ENCODE measurements at places on chromosomes 16 and 17.

GRCh38 chr17:76270770-76271668, 5.9 kb downstream of the UBALD2 start:
- DNase-seq: no peak

DNA sequence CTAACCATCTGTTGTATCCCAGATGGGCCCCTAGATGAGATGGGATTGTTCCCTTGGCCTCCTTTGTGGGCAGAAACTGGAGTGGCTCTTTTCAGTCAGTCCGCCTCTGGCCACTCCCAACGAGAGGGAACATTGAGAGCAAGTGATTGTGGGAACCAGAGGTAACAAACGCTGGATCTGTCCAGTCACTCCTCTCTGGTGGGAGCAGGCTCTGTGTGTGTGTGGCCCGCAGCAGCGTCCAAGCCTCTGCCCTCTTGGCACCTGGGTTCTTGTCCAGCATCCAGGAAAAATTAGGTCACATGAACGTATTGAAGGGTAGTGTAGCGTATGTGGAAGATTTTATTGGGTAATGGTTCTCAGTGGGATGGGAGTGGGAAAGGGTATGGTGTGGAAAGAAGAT, 101.9 kb upstream of the COX10 start:
- DNase-seq: no peak

- DNase-seq: peak; percentile 65
These were observed at the start of gene SECTM1 for GRCh38 chr17:82333279-82334171. SECTM1 (minus strand) TSS chr17:82333766; CDS start chr17:82327240, 6,526 bp downstream.

- DNase-seq: no peak
These were observed 22.3 kb downstream of the UNC45B start for GRCh38 chr17:35169835-35170363.

DNA sequence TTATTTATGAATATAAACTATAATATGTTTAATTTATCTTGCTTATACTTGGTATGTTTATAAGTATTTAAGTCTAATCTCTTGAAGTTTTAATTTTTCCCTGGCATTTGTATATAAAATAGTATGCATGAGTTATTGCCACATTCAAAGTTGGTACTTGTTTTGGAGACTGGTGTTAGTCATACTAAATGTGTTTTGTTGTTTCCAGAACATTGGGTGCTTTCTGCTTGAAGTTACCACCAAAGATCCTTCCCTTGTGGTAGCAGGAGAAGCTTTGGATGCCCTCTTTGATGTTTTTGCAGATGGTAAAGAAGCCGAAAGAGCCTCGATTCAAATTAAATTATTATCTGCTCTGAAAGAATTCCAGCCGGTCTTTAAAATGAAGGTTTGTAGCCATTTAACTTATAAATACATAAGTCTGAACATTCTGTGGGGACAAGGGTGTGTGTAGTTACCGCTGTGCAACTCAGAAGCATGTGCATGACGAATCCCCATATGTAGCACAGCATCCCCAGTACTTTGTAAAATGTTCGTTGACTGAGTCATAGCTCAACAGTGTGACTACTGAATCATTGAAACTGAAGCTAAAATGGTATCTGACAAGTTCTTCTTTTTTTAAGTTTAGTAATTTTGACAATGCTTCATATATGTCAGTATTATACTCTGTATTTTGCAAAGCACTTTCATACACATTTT, 36.4 kb downstream of the HEATR3 start:
- no peak for DNase-seq

DNA sequence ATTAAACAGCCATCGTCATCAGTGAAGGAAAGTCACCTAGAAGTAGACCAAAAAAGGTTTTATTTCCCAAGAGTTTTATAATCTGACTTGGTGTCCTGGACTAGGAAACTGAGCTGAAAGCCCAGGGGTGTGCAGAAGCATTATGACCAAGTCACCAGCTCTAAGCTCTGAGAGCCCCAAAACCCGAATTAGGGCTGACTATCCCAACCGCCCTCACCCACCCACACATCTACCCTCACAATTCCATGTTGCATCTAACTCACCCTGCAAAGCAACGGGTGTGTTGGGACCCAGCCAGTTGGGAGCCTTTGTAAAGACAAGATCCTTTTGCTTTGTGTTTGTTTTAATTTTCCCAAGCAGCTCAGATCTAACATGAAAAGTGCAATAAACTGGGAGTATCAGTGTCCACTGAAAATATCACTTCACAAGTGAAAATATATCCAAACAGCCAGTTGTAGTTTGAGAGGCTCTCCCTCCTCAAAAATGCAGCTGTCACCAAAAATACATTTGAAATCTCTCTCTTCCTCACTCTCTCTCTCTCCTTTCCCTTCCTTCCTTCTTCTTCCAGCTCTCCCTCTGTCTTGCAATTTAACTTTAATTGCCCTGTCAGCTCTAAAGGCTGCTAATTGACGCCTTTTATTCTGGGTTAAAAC, 16.2 kb upstream of the NOG start:
- DNase-seq: no peak

- DNase-seq: no peak
These were observed 664.4 kb upstream of the CDH8 start for GRCh38 chr16:62700426-62701294.

GRCh38 chr17:78952706-78953105, 27.0 kb downstream of the LGALS3BP start:
- no peak for DNase-seq

DNA sequence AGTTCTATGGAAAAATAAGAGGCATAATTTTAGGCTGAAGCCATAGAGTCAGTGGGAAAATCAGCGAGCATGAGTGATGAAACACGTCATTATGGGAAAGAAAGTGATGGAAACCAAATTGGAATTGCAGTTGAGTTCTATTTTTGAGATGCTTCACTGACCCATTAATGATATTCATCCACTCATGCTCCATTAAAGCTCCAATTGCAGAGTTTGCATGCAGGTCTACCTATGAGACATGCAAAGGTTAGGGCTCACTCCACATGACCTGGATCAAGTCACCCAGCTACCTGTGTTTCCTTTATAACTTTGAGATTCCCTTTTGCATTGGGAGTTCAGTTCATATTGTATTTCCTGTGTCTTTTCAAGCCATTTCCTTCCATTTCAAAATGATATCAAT, 8.0 kb upstream of the KRTAP2-4 start:
- no peak for DNase-seq

DNA sequence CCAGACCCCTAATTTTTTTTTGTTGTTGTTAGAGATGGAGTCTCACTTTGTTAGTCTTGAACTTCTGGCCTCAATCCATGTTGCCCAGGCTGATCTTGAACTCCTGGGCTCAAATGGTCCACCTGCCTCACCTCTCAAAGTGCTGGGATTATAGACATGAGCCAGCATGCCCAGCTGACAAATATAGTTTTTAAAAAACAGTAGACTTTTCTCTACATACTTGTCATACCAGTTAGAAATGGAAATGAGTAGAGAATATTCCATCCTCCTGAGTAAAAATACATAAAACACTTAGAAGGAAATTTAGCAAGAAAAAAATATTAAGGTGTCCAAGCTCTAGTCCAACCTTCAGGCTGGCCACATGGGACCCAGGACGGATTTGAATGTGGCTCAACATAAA, 21.4 kb downstream of the C16orf78 start:
- DNase-seq: no peak

DNA sequence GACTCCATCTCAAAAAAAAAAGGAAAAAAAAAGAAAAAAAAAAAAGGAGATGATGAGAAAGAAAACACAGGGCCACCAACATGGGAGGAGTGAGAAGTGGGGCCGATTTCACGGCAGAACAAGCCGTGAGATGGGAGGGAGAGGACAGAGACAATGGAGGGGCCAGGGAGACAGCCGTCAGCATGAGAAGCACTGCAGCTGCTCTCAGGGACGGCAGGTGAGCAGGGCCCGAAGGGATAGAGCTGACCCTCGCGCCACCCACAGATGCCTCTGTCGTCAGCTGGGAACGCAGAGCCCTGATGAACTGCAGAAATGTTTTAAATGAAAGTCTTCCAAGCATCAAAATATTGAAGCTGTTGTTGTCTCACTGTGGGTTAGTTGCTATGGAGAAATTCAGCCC, 20.3 kb downstream of the PITPNM3 start:
- no peak for DNase-seq

GRCh38 chr17:38339891-38340290, 3.9 kb downstream of the GPR179 start:
- DNase-seq: no peak

DNA sequence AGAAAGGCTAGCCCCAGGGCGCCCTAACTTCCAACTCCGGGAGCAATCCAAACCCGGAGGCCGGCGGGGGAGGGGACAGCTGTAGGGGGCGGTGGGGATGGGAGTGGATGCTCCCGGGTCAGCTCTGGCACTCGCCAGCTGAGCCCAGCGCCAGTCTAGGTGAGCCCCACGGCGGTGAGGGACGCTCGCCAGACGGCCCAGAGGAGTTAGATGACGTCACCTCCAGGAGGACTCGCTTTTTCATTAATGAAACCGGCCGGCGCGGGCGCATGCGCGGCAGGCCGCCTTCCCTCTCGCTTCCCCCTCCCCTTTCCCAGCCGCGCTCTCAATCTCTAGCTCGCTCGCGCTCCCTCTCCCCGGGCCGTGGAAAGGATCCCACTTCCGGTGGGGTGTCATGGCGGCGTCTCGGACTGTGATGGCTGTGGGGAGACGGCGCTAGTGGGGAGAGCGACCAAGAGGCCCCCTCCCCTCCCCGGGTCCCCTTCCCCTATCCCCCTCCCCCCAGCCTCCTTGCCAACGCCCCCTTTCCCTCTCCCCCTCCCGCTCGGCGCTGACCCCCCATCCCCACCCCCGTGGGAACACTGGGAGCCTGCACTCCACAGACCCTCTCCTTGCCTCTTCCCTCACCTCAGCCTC, at the start of gene NF1:
NF1 (plus strand) TSS at position 378 of the 636 bp plus-strand sequence. CDS start 333 bp downstream, outside the sequence.
- peak; percentile 94 for DNase-seq

GRCh38 chr16:74291577-74292208, 4.9 kb upstream of the PSMD7 start:
- no peak for DNase-seq

GRCh38 chr17:2102931-2103809, 48.3 kb downstream of the HIC1 start:
- DNase-seq: no peak

- DNase-seq: no peak
These were observed 5.5 kb upstream of the ZNF750 start for GRCh38 chr17:82845163-82845807.

GRCh38 chr17:33674685-33675084, 381.6 kb upstream of the ASIC2 start:
- DNase-seq: peak; percentile 64

GRCh38 chr17:49634485-49634860, 43.4 kb downstream of the SPOP start:
- no peak for DNase-seq

DNA sequence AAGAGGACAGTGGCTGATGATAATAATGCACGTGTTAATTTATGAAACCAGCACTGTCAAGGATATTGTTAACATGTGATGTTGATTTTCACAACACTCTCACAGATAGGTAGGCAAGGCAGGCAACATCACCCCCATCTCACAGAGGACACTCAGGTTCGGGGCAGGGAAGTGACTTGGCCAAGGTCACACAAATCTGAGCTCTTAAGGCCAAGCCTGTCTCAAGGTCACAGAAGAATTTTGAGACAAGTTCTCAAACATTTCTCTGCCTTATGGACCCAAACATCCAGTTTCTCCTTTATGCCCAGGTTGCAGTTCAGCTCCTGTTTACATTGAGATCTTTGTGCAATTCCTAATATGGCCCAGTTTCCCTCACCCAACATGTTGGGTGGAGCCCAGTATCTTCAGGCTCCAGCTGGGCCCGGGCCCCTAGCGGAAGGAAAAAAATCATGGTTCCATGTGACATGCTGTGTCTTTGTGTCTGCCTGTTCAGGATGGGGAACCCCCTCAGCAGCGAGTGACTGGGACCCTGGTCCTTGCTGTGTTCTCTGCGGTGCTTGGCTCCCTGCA, 1.3 kb downstream of the SLC2A4 start:
- no peak for DNase-seq

DNA sequence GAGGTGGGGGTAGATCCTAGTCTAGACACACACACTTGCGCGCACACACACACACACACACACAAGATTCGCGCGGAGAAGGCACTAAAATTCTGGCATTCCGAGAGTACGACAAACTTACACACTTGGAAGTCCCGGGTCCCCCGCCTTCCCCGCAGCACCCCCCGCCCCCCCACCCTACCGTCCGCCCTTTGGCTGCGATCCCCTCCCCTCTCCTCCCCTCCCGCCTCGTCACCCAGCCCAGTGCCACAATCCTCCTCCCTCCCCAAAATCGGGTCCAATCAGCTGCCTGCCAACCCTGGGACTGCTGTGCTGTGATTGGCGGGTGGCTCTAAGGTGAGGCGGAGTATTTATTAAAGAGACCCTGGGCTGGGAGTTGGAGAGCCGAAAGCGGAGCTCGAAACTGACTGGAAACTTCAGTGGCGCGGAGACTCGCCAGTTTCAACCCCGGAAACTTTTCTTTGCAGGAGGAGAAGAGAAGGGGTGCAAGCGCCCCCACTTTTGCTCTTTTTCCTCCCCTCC, at the start of gene SOX9:
SOX9 (plus strand) TSS at position 379 of the 522 bp plus-strand sequence. CDS start 372 bp downstream, outside the sequence.
- peak; percentile 88 for DNase-seq

- DNase-seq: no peak
These were observed 41.3 kb upstream of the BCAR1 start for GRCh38 chr16:75292691-75293090.

GRCh38 chr17:34313164-34313563, 6.1 kb upstream of the CCL8 start:
- DNase-seq: no peak

DNA sequence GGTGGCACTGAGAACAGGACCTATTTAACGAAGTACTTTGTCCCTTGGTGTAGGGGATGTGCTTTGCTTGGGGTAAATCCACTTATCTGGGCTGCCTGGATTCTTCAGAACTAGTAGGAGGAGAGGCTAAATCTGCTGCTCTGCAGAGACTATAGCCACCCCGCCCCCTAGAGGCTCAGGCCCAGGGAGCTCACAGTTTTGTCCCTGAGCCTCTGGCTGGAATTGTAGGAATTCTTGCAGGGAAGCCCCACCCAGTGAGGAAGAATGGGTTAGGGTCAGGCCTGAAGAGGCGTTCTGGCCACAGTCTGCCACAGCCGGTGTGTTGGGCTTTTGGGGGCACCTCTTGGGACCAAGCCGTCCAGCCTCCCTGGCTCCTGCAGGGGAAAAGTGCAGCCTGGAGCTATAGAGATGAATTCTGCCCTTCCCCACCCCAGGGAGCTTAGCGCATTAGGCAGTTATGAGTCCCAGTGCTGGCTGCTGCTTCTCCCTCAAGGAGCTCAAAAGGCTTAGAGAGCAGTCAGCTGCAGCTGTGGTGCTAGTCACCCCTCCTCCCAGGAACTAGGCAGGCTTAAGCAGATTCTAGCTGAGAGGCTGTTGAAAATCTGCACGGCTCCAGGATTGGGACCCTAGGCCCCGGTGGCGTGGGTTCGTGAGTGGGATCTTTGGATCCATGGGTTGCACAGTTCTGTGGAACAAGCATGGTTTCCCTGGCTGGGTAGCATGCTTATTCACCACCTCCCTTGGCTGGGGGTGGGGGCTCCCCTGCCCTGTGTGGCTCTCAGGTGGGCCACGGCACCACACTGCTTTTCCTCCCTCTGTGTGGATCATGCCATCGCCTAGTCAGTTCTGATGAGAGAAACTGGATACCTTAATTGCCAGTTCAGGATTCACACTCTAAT, 237.4 kb upstream of the TOM1L1 start:
- DNase-seq: no peak

GRCh38 chr16:57887711-57888110, 83.2 kb downstream of the CNGB1 start:
- DNase-seq: no peak
